ENCODE measurements at places on chromosomes 16 and 17. TPM values are rescaled to one million over a fixed set of nuclear protein-coding genes. Genes with fewer than 3 reads are reported as not detected.

The TBX21 gene
- total RNA-seq = not detected

The HSD3B7 gene
- 9.4 TPM for total RNA-seq

DNA sequence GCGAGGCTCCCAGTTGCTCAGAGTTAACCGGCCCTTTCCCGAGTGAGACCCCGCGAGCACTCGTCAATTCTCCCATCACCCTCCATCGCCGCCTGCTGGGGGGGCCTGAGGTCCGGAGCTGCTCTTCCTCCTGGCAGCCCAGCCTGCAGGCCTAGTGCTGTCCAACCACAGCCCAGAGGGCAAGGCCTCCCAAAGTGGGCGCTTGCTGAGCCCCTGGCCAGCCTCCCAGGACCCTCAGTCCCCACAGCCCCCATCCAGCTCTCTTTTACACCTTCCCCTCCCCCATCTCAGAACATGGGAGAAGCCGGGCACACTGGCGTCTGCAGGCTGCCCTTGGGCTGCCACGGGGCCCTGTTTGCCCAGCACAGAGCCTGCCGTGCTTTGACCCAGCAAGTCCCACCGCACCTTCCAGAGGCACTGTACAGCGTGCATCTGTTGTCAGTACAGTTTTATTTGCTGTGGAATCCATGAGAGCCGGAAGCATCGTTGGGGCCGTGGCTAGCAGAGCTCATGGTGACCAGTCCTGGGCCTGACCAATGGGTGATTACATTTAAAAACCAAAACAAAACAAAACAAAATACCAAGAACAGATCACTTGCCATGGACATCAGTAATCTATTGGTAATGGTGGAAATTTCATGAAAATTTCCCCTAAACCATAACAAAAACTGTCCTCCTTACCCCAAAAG is 96.1 kb upstream of the CBX4 start:
- DNase-seq = no peak

GRCh38 chr17:65627891-65628643 is 66.6 kb upstream of the AXIN2 start:
- DNase-seq = peak; percentile 92

DNA sequence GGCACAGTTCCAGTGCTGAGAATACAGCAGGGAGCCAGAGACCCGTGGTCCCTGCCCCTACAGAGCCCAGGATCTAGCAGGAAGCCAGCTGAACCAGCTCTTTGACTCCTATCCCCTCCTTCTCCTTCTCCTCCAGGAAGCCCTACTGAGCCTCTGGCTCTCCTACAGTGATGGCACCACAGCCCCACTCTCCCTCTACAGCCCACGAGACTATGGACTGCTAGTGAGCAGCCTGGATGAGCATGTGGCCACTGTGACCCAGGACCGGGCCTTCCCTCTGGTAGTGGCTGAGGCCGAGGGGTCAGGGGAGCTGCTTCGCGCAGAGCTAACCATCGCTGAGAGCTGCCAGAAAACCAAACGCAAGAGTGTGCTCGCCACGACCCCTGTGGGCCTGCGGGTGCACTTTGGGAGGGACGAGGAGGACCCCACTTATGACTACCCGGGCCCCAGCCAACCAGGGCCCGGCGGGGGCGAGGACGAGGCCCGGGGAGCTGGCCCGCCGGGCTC is 57.7 kb downstream of the TMEM132E start:
- DNase-seq = no peak

Measured in IMR-90 (cell line).